ENCODE measurements at places on chromosomes 1 and 21.

GRCh38 chr1:109341944-109342930 lies 35.4 kb upstream of the MYBPHL start:
- DNase-seq, result no peak

DNA sequence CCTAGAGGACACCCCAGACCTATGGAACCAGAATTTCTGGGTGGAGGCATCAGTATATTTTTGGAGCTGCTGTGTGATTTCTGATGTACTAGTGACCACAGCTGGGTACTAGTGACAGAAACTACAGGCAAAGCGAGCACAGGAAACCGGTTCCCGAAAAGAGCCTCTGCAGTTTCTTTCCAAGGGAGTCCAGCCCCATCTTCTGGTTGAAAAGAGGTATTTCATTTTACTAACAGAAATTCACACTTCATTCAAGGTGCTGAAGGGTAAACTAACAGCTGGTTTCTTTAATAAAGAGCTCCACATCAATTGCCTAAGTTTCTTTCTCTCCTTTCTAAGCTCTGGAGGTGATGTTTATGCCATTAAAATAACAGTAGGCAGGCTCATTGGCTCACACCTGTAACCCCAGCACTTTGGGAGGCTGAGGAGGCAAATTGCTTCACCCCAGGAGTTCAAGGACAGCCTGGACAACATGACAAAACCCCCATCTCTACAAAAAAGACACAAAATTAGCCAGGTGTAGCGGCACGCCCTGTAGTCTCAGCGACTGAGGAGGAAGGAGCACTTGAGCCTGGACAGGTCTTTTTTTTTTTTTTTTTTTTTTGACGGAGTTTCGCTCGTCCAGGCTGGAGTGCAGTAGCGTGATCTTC lies 22.0 kb downstream of the THAP3 start:
- no peak for DNase-seq

GRCh38 chr1:17723684-17724083 lies 31.4 kb upstream of the ACTL8 start:
- DNase-seq, result no peak

- DNase-seq, result no peak
These were observed 7.0 kb downstream of the TCEA3 start for GRCh38 chr1:23417570-23417969.

DNA sequence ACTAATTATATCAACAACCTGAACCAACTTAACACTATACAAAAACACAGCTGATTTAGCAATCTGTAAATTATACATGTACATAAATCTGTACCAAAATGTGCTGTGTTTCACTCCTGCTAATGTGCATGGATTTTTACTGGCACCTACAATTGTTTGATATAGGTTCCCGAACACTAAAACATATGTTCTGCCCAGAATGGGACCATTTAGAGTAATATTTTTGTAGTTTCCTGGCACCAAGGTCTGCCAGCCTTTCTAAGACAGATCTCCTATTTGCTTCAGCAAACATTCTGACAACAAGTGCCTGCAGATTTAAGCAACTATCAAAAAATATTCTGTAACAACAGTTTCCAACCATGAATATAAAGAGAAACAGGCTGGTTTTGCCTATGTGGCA lies 4.2 kb downstream of the KCNH1 start:
- DNase-seq, result no peak

- DNase-seq, result no peak
These were observed 2.2 kb downstream of the FAM78B start for GRCh38 chr1:166164646-166164994.

DNA sequence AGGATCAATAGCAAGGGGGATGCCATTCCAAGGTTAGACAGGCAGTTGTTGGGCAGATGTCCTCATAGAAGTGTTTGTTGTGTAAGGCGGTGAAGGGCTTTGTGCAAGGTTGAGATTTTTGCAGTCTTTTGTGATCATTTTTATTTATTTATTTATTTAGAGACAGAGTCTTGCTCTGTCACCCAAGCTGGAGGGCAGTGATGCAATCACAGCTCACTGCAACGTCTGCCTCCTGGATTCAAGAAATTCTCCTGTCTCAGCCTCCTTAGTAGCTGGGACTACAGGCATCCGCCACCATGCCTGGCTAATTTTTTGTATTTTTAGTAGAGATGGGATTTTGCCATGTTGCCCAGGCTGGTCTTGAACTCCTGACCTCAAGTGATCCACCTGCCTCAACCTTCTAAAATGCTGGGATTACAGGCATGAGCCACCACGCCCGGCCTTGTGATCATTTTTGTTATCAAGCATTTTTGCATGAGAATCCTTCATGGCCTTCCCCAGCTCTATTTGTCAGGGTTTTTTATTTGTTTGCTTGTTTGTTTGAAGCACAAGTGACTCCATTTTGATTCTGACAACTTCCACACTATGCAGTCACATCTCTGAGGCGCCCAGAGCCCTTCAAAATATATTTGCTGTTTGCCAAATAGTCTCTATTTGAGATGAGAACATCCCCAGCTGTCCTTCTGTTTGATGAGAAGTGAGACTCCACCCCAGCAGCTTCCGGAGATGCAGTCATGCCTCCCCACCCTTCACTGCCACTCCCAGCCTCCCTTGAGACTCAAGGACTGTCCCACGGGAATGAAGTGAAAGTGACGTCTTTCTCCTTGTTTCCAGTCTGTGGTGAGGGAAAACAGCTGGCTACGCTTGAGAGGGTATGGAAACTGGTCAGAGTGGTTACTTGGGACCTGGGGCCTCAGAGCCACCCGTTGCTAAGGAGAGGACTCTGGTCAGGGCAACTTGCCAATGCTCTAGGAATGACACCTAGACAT lies 38.0 kb downstream of the TMEM50B start:
- DNase-seq, result no peak

DNA sequence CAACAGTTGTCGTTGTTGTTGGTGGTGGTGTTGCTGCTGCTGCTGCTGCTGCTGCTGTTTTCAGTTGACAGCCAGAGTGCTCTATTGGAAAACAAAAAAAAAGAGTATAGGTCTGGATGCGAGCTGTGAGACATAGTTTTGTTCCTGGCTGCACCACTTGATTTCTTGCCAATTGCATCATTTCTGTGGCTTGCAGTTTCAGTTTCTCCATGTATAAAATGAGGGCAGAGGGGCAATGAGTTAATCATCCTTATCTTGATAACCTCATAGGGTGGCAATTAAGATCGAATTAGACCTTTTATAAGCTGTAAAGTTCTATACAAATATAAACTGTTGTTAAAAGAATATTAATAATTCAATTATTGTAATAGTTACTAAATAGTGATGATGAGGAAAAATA lies 156.7 kb downstream of the DMRTA2 start:
- DNase-seq, result no peak

DNA sequence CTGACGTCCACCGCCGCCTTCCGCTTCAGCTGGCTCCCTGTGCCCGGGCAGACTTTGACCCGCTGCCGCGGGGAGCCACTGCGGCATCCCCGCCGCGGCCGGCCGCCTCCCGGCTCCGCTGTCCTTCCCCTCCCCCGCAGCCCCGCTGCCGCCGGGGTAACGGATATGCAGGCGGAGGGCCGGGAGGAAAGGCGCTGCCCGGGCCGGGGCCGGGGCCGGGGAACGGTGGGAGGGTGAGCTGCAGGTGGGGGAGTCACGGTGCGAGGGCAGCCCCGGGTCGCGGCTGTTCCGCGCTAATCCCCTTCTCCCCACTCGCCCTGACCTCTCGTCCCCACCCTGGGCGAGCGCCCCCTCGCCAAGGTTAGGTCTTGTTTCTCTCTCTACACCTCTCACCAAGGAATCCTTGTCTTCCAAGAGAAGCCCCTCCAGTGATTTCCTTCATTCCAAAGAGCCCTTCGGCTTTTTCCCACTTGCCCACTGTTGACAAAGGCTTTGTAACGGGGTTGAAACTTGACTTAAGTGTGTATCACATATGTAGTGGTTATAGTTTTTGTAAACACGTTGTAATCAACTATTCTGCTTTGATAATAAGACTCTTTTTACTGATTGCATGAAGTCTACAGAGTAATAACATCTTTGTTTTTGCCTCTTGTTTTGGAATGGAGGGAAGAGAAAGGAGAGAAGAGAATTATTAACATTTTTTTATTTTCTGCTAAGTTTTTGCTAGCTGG lies 669 bp downstream of the XPR1 start:
- peak; percentile 58 for DNase-seq

DNA sequence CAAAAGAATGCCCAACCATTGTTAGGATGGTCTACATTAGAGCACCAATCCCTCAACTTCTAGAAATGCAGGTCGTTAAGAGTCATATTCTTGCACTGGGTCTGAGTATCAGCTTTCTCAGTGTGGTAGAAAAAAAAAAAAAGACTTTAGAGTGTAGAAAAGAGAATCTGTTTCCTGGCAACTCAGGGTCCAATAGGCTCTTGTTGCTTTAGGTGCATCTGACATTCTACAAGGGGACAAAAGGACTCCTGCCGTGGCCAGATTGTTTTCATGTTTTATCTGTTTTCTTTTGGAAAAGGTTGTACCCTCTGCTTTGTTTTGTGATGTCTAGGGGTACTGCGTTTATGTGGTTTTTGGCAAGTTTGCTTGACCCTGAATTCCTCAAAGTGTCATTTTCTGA lies 105.4 kb upstream of the KCNK2 start:
- no peak for DNase-seq

GRCh38 chr1:214525535-214526019 lies 25.8 kb downstream of the PTPN14 start:
- DNase-seq, result no peak

DNA sequence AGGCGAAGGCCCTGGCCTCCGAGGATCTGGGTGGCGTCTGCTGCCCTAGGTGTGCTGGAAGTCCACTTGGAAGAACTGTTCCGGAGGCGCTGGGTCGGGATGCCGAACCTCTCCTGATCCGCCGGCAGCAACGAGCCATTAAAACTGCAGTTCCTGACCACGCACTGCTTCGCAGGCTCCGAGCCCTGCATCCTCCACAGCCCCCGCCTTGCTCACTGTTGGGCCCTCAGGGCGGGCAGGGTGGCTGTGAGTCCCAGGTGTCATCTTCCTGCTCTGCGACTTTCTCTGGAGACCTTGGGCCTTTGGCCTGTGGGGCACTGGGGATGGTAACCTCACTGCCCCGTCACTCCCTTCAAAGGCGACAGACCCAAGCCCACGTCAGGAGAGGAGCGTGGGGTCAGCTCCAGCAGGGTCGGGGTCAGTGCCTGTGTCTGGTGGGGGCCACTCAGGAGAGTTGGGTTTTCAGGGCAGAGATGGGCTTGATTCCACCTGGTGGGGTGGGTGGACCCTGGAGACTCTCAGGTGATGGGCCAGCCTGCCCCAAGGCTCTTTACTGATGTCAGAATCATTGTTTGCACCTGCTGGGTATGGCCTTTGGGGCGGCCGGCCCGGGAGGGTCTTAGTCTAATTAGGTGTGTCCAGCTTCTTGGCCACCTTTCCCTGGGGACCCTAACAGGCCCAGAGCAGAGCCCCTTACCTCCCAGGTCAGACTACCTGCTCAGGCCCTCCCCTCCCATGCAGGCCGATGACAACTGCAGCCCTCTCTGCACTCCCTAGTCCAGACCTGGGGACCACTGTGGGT lies 3.1 kb downstream of the PRXL2B start:
- no peak for DNase-seq

- DNase-seq, result peak; percentile 76
These were observed 7.4 kb downstream of the SEMA4A start for GRCh38 chr1:156160743-156161171.

- no peak for DNase-seq
These were observed 54.9 kb downstream of the ADAMTS1 start for GRCh38 chr21:26790296-26790695.

DNA sequence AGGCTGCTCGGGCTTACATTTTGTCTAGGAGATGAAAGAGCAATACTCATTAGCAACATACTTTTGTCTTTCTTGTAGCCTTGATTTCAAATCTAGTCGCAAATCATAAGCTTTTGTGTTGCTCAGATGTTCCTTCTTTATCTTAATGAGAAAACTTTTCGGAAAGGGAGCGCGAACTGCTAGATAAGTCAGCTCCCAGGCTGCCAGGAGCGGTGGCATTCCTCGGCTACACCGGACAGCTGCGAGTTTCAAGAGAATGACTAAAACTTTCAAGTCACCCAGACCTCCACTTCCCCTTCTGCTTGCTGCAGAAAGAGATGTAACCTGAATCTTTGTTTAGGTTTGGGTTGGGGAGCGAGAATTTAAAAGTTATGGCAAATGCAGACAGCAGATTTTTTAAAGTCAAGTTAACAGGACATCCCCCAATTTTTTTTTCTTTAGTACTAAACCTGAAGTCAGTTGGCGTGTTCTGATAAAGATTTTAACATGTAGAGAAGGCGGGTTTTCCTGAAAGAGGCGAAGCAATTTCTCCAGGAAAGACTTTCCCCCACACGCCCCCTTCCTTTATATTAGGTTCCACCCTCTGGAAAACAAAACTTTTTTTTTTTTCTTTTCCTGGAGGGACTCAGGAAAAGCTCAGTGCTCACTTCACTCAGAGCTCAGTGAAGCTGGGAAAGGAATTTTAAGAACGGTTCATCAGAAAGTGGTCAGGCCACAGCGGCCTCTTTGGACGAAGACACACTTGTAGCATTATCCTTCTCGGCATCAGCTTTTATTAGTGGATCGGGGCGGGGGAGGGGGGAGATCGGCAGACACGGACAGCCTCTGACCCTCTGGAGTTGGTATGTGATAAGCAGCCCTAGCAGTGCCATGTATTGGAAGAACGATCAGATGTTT lies at the start of gene LHX8:
Gene LHX8 (plus strand): TSS at position 639 of the 897 bp plus-strand sequence. CDS start 2,227 bp downstream, outside the sequence.
- DNase-seq, result no peak

- DNase-seq, result no peak
These were observed 87.8 kb downstream of the PTPN14 start for GRCh38 chr1:214463596-214463995.

DNA sequence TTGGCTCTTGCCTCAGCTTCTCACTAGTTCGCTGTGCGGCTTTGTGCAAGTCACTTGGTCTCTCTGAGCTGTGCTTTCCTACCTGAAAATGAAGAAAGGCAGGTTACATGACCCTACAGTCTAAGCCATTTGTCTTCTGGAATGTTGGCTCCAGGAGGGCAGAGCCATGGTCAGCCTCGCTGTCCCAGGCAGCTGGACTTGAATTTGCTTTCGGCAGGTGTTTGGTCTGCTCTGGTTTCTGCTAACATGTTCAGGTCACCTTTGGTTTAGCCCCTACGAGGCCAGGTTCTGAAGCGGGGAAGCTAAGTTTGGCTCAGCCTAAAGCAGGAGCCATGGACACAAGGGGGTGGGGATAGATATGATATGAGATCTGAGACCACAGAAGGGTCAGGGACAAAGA lies 19.1 kb downstream of the LRRC38 start:
- DNase-seq, result no peak

DNA sequence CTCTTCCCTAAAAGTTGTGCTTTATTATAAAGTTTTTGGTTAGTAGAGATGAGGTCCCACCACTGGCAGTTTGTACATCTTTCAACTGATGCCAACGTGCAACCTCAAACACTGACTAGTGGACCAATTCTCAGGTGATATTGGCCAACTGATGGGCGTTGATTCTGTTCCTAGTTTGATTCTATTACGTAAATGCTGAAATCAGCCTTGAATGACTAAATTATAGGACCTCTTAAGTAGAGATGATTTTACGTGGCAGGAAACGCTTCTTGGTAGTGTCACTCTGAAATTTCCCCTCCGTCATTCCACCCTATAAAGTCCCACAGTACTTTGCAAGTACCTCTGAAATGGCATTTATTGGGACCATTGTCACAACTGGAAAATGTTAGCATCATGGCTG lies 8.8 kb upstream of the FNDC7 start:
- DNase-seq, result peak; percentile 5

- DNase-seq, result no peak
These were observed 23.0 kb downstream of the IRF2BP2 start for GRCh38 chr1:234586892-234587485.

Data from stimulated activated naive CD4-positive, alpha-beta T cell treated with Interleukin-2 at 50 U/mL for 16 hours (primary cell).